ENCODE measurements at places on chromosomes 1 and 21.

DNA sequence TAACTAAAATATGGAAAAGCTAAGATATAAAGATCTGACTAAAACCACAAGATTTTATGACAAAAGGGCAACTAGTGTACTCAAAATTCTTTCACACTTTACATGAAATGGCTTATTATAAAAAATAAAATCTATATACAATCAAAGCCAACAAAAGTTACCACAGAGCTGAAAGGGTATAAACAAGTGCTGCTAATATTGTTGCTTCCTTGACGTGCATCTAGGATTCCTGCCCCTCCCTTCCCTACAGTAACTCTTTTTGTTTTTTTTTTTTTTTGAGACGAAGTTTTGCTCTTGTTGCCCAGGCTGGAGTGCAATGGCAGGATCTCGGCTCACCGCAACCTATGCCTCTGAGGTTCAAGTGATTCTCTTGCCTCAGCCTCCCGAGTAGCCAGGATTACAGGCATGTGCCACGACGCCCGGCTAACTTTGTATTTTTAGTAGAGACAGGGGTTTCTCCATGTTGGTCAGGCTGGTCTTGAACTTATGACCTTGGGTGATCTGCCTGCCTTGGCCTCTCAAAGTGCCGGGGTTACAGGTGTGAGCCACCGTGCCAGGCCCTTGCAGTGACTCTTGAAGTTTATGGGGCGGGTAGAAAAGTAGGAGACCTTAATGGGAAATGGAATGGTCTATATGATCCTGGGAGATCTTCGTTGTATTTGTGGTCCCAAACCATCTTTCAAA, 4.5 kb downstream of the SRSF4 start:
- no peak for DNase-seq

DNA sequence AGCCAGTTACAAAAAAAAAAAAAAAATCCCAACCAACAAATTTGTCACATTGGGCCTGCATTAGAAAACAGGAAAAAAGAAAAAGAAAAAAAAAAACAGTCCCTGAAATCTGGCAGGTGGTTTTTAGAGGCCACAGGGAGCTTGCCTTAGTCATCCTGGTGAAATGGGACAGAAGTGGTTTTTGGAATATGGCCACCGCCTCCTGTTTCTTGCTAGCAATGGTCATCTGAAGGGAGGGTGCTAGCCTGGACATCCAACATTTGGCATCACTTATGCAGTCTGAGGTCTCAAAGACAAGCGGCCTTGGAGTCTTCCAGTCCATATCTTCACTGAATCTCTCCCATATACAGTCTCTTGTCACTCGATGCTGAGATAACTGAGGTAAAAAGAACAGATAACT, 20.1 kb upstream of the NKAIN1 start:
- DNase-seq: no peak

- DNase-seq: no peak
Measured at GRCh38 chr1:198598796-198599321, 40.0 kb upstream of the PTPRC start.

DNA sequence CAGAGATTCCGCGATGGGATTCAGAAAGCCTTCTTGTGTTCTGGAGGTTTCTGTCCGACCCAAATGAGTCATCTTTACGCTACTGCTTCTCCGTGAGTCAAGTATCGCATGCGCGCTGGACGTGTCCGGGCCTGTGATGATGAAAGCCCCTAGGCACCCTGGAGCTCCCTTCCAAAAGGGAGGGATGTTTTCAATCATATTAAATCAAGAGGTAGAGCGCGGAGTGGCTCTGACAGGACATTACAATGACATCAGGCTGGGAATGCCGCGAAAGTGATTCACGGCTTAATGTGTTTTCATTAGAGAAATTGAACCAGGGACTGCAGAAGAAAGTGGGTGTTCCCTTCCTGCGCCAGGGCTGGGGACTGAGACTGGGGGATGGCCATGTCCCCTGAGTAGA, 48.5 kb downstream of the AJAP1 start:
- DNase-seq: no peak

DNA sequence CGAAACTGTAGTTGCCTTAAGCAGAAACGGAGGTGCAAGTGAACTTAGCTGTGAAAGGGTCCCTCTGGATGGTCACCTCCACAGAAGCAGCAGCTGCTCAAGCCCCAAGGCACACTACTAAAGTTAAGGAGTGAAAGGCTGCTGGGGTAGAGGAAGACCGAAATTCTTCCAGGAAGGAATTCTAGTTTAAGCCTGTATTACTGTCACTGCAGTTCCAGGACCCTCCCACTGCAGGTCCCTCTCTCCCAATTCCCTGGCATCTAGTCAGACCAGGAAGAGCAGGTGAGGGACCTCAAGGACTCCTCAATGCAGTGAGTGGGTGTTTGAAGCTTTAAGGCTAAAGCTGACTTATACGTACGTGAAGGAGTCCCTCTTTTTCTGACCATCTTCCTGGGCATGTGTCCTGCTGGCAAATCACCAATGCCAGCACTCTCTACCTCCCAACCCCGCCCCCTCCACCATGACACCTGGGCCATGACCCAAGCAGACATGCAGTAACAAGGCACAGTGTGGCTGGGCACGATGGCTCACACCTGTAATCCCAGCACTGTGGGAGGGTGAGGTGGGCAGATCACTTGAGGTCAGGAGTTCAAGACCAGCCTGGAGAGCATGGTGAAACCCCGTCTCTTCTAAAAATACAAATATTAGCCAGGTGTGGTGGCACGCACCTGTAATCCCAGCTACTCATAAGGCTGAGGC, 57.2 kb downstream of the TGFBR3 start:
- DNase-seq: no peak

GRCh38 chr1:246383239-246383589, 123.9 kb downstream of the SMYD3 start:
- no peak for DNase-seq

DNA sequence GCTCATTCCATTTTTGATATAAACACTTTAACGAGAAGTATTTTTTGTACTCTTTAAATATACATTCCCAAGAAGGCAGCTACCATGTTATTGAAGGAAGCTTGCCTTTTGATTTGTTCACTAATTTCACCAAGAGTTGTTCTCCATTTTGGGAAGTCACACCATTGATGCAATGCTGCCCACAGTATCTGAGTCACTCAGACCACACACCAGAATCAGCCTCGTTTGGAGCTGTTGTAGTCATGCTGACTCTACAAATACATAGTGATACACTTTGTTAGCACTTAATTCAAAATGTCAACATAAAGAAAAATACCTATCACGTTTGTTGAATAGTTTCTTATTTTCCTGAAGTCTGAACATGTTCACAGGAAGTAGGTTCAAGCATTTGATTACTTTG, 78.7 kb downstream of the PAPPA2 start:
- no peak for DNase-seq

DNA sequence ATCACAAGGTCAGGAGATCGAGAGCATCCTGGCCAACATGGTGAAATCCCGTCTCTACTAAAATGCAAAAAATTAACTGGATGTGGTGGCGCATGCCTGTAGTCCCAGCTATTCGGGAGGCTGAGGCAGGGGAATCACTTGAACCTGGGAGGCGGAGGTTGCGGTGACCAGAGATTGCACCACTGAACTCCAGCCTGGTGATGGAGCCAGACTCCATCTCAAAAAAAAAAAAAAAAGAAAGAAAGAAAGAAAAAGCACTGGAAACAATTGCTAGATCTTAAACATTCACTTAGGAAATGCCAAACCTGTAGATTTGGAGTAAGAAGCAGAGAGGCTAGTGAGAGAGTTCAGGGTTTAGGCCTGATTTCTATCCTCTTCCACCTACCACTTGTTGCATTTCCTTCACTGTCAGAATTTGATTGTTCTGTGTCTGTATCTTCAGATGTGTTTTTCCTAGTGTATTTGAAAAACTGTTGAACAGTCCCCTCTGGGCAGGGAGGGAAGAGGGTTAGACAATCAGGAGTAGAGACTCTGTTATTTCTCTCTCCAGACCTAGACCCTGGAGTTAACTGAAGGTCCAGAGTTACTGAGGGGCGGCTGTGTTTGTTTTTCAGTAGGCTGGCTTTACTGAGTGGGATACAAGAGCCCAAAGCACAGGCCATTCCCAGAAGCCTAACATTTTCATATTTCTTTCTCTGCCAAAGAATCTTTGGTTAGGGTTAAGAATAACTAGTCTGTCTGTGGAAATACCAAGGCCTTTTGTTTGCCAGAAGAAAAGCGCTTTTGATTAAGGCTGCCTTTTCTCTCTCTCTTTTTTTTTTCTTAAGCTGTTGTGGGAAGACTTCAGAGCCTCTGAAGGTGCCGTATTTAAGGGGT, 31.1 kb upstream of the MACF1 start:
- DNase-seq: no peak

GRCh38 chr1:200311256-200311655, 98.6 kb downstream of the ZNF281 start:
- DNase-seq: no peak

GRCh38 chr1:15039901-15040300, 113.6 kb upstream of the TMEM51 start:
- no peak for DNase-seq

DNA sequence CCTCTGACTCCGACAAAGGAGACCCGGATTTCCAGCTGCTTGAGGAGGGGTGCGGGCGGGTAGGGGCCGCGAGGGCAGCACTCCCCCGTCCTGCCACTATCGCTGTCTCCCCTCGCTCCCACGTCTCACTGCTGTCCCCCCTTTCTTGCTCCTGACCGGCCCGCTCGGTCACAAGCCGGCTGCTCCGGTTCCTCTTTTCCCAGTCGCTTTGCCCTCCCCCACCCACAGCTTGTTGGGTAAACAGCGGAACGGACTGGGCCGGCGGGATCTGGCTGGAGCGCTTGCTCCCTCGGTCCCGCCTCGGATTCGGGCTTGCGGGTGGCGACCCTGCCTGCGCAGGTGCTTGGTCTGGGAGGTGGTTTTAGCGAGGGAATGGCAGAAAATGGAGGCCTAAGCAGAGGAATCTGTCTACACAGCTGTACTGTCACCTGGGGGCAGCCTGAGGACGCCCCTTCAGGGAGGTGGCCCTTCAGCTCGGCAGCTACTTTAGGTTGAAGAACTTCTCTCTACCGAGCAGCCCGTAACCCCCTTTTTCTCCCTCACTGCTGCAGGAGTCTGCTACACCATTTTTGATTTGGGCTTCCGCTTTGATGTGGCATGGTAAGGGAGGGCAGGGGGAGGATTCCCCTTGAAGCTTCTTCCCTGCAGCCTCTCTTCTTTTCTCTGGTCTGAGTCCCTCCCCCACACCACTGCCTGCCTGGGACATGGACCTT, 645 bp downstream of the ATP6V0B start:
- DNase-seq: no peak

DNA sequence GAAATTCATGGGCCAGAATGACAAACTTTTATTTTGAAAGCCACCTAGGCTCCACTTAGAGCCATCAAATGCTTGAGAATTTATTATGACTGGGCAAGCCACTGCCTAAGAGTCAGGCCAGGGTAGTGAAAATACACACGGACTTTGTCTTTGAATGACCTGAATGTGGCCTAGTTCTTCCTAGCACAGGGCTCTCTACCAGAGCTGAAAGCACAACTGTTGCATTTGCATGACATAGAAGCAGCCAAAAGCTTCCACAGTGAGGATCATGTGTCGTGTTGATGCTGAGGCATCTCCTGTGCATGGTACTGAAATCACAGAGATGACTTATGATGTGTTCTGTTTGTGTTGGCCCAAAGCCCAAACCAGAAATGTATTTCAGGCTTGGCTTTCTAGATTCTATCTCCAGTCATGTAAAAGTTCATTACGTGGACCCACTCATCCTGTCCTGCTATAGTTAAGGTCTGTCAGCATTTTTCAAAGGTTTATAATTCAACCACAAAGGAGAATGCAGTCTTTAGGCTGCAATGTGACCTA, 164.0 kb upstream of the UBE2U start:
- peak; percentile 98 for DNase-seq

- no peak for DNase-seq
Measured at GRCh38 chr1:167489571-167490340, 28.6 kb downstream of the CD247 start.

DNA sequence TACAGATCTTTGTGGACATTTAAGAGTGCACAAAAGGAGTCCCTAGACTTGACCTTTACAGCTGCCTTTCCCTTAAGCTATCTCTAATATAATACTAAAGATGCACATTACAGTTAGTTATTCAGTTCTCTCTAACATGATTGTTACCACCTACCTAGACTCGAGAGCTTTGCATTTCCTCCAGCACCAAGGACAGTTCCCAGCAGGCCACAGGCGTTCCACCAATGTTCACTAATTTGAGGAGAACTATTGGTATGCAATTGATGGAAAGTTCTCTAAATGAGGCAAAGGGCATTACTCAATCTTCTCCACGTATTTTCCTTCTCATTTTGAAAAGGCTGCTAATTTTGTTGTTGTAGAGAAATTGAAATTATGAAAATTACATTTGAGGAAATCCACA, 5.4 kb upstream of the NTNG1 start:
- DNase-seq: peak; percentile 49

DNA sequence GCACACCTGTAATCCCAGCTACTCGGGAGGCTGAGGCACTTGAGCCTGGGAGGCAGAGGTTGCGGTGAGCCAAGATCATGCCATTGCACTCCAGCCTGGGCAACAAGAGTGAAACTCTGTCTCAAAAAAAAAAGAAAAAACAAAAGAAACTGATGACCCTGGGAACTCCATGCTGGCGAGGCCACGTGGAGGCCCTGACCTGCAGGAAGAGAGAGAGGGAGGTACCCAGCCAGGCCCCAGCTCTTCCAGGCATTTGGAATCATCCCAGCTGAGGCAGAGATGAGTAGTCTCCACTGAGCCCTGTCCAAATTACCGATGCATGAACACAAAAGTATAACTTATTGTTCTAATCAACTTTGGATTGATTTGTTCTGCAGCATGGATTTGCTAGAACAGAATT, 132.0 kb upstream of the ZBTB40 start:
- DNase-seq: no peak

DNA sequence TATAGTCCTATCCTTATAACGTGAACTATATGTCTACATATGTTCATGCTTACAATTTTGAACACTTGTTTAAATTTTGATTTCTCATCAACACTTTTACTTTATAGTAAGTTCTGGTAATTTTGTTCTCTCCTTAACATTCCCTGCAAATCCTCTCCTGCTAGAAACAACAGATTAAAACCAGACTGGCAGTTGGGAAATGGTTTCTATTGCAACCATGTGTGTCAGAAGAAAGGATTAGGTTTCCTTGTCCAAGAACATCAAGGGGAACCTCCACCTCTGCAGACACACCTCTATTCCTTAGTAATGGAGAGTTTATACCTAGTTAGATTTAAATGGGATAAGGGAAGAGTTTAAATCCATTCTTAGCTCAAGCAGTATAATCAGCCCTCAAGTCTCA, 3.3 kb upstream of the WARS2 start:
- no peak for DNase-seq

- no peak for DNase-seq
Measured at GRCh38 chr1:55035904-55036303, 3.4 kb upstream of the PCSK9 start.

DNA sequence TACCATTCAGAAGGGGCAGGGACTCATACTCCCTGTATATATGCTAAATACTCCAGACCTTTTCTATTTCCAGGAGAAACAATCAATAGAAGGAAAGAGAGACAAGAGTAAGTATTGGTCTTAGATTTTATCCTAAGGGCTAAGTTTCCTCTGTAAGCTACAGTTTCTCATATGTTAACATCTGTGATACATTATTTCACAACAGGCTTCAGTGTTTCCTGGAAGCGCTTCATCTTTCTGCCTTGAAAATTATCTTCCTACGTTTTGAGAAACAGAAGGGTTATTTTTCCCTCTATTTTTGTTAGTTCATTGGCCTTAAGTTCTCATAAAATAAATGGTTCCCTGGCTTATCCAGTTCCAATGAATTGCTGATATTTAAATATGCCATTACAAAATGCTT, 15.6 kb downstream of the FMO1 start:
- DNase-seq: no peak

- no peak for DNase-seq
Measured at GRCh38 chr1:242411901-242412300, 112.6 kb downstream of the PLD5 start.

GRCh38 chr1:145778146-145778540, 45.8 kb downstream of the RNF115 start:
- DNase-seq: no peak
